ENCODE measurements at places on chromosomes 12 and 14.

GRCh38 chr12:49133014-49133413, 1.8 kb upstream of the TUBA1B start:
- no peak for DNase-seq

GRCh38 chr14:70576891-70577290, 23.6 kb downstream of the MED6 start:
- DNase-seq, result no peak

DNA sequence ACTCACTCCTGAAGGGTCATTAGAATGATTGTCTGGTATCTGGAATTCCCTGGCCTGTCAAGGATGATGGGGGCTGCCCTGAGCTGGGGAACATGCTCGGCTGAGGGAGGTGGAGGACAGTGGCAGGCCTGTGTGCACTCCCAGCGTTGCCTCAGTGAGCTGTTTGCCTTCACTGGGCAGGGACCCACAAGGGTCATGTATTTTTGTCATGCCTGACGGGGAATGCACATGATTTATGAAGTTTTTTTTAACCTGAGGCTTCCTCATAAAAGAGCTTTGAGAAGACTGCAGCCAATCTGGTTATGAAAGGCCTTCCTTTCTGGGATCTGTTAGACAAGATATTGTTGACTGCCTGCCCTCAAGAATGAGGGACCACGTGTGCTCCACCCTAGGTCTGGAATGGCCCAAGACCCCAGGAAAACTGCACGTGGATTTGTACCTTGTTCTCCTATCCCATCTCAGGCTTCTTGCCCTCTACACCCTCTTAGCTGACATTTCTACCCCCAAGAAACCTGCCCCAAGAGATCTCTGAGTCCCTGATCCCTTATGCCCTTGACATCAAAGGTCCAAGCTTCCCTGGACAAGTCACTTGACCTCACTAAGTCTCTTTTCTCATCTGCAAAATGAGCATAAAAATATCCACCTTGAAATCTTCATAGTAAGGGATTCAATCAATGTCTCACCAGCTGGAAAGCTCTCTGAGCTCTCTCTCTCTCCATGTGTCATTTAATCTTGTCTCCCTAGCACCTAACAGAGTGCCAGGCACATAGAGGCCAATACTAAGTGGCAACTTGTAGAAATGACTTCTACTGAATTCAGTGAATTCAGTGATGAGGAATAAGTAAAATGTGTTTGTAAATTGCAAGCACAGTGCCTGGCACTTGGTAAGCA, 24.5 kb upstream of the COL2A1 start:
- no peak for DNase-seq

GRCh38 chr12:64427988-64428387, 23.8 kb downstream of the XPOT start:
- no peak for DNase-seq

GRCh38 chr14:53491256-53491883, 338.2 kb upstream of the DDHD1 start:
- DNase-seq, result no peak

- DNase-seq, result no peak
Observed at GRCh38 chr12:10132850-10133370, 2.9 kb upstream of the CLEC7A start.

DNA sequence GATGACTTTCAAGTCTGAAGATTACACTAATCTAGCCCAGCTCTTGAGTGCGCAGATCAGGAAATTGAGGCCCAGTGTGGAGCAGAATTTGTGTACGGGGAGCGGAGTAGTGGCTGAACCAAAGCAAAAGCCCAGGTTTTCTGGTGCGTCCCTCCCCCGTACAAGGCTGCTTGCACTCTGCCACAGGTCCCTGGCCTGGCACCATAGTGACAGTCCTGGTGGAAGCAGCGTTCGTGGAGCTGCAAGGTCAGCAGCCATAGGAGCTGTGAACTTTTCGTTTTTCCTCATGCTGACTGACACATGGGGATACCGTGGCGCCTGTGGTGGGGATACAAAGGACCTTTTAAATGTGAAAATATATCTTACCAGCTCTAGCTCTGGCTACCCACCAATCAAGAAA, 1.7 kb downstream of the EVL start:
- DNase-seq, result no peak

- no peak for DNase-seq
Observed at GRCh38 chr12:4203772-4204376, 69.7 kb upstream of the CCND2 start.

DNA sequence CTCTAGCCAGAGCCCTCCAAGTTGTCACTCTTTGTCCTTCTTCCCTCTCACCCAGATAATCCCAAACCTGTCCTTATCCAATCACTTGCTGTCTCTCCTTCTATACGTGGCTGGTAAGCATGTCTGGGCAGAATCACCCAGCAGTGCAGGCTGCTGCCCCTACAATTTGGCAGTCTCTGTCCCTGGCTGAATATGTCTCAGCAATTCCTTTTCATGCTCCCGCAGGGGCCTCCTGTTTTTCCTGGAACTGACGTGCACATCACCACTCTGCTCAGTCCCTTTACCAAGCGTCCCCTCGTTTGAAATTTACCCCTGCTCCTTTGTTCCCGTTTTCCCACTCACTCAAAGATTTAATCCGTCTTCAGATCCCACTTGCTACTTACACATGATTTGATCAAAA, 80.0 kb downstream of the ST8SIA1 start:
- no peak for DNase-seq

- DNase-seq, result no peak
Observed at GRCh38 chr14:96184737-96185136, 19.9 kb upstream of the BDKRB2 start.

DNA sequence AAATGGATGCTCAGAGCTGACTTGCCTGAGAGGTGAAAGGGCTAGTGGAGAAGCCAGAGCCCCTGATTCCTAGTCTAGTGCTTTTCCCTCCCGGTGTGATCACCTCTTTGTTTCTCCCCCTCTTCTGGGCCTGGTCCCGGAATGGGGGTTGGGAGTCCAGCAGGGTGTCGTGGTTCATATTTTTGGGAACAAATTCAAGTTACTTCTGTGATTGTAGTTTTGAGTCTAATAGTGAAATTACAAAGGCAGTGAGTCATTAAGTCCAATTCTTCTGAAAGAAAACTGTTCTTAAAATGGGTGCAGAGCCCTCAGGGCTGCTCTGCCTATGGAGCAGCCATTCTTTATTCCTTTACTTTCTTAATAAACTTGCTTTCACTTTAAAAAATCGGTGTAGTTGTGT, 7.6 kb downstream of the SUSD6 start:
- no peak for DNase-seq

Data from stimulated activated CD8-positive, alpha-beta memory T cell treated with anti-CD3 and anti-CD28 coated beads, Interleukin-12 subunit alpha, Interleukin-12 subunit beta, amount 100 ng/mL, for 4 hours (primary cell).